ENCODE measurements at places on chromosomes 16 and 17.

GRCh38 chr17:77308861-77309726, 168.3 kb downstream of the SEC14L1 start:
- DNase-seq: peak; percentile 76

GRCh38 chr17:61296058-61296457, 103.6 kb upstream of the TBX2 start:
- no peak for DNase-seq

- DNase-seq: no peak
These were observed 841 bp downstream of the C16orf89 start for GRCh38 chr16:5064915-5065314.

- no peak for DNase-seq
These were observed 5.1 kb upstream of the MYO1D start for GRCh38 chr17:32882029-32882428.

GRCh38 chr17:13384626-13385025, 217.1 kb downstream of the HS3ST3A1 start:
- no peak for DNase-seq

DNA sequence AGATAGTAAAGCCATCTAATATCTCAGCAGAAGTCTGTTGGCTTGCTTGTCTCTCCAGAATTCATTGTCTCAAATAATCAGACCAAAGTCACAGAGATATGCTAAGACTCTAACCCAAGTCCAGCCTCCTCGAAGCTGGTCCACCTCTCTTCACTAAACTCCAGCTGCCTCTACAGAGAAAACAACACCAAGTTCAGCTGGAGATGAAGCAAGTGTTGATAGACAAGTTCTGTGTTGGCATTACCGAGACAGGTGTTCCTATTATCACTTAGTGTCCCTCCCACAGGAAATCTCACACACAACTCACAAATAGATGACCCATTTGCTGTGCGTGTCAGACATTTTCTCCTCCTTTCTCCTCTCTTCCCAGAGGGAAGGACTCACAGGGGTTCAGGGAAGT, 164.4 kb upstream of the ANKFN1 start:
- no peak for DNase-seq

Data from dorsolateral prefrontal cortex (tissue), 122 donors.